Activated CD4-positive, alpha-beta T cell treated with anti-CD3 and anti-CD28 coated beads for 48 hours (primary cell): ENCODE measurements at places on chromosomes 6 and 20.

DNA sequence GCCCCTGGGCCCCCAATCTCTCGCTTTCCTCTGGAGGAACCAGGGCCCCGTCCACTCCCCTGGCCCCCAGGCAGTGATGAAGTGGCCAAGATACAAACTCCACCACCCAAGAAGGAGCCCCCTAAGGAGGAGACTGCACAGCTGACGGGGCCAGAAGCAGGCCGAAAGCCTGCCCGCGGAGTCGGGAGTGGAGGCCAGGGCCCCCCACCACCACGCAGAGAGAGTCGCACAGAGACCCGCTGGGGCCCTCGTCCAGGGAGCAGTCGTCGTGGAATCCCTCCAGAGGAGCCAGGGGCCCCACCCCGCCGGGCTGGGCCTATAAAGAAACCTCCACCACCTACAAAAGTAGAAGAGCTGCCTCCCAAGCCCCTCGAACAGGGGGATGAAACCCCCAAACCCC lies 10.7 kb downstream of the PRRC2A start:
- DNase-seq, result no peak

DNA sequence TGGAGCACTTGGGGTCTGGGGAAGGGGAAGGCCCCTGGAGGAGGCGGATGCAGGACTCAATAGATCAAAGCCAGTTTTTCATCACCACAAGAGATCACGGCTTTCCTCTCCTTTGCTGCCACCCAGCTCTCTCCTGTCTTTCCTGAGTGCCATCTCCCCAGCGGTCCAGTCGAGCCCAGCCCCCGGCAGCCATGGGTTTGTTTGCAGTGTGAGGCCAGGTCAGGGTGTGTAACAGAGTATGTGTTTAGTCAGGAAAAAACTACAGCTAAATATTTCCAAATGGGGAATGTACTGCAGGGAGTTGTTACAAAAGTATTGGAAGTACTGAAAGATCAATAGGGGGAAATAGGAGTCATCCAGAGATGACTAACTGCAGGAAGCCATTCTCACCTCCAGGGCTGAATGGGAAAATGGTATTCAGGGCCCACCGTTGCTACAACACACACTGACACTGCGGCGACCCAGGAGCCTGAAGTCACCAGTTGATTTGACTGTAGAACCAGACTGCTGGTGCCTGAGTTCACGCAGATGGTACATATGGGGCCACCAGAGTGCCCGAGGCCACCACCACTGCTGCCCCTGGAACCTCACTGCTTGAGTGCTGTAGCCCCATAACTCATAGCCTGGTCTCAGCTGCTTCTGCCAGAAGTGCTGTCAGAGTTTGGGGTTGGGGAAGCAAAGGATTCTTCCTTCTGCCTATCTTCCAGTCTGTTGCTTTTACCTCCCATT lies 23.6 kb upstream of the FANCE start:
- no peak for DNase-seq

GRCh38 chr20:35447082-35447789 lies 8.2 kb upstream of the CEP250 start:
- peak; percentile 96 for DNase-seq

DNA sequence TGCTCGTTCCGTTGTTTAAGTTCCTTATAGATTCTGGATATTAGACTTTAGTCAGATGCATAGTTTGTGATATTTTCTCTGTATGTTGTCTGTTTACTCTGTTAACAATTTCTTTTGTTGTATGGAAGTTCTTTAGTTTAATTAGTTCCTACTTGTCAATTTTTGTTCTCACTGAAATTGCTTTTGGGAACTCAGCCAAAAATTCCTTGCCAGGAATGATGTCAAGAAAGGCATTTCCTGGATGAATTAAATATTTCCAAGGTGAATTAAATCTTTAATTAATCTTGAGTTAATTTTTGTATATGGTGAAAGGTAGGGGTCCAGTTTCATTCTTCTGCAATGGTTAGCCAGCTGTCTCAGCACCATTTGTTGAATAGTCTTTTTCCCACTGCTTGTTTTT lies 406.2 kb upstream of the NOX3 start:
- no peak for DNase-seq

DNA sequence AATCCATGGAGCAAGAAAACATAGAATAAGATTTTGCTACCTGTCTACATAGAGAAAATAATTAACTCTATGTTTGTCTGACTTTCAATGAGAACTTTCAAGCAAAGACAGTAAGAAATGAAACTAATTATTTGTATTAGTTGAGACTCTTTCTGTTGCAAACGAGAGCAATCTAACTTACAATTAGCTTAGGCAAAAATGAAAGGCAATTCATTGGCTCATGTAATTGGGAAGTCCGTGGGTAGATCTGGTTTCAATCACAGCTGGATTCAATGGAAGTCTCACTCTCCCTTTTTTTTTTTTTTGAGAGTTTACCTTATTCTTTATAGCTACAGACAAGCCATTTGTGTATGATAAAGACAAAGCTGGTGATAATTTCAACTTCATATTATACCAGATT lies 68.2 kb upstream of the STXBP5 start:
- no peak for DNase-seq

DNA sequence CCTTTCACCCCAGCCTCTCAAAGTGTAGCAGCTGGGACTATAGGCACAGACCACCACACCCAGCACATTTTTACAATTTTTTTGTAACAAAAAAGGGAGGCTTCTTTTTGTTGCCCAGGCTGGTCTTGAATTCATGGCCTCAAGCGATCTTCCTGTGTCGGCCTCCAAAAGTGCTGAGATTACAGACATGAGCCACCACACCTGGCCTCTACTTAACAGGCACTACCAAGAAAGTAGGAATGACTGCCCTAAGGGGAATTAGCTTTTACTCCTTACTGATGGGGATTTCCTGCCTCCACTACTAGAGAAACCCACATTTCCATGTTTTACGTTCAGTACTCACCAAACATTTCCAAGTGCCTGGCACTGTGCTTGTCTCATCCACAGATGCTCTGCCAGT lies 109.6 kb downstream of the CARMIL1 start:
- DNase-seq, result no peak
